SW 1271 (cell line): ENCODE measurements at places on chromosomes 6 and 20.

GRCh38 chr6:152598901-152599537 is 38.1 kb downstream of the SYNE1 start:
- no peak for DNase-seq

- DNase-seq, result no peak
Measured at GRCh38 chr6:82963191-82963925, 102.3 kb downstream of the UBE3D start.

DNA sequence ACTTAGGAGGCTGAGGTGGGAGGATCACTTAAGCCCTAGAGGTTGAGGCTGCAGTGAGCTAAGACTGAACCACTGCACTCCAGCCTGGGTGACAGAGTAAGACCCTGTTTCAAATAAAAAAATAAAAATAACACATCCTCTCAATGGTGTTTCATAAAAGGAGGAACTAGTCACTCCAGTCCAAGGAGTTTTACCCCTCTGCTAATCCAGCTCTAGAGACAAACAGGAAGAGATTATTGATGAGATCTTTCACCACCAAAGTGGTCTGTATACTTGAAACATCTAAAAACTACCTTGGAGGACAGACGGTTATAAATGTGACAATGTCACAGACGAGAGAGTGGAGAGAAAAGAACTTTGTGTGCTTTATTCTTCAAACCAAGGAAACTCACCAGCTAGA is 58.2 kb downstream of the PIGU start:
- DNase-seq, result no peak

DNA sequence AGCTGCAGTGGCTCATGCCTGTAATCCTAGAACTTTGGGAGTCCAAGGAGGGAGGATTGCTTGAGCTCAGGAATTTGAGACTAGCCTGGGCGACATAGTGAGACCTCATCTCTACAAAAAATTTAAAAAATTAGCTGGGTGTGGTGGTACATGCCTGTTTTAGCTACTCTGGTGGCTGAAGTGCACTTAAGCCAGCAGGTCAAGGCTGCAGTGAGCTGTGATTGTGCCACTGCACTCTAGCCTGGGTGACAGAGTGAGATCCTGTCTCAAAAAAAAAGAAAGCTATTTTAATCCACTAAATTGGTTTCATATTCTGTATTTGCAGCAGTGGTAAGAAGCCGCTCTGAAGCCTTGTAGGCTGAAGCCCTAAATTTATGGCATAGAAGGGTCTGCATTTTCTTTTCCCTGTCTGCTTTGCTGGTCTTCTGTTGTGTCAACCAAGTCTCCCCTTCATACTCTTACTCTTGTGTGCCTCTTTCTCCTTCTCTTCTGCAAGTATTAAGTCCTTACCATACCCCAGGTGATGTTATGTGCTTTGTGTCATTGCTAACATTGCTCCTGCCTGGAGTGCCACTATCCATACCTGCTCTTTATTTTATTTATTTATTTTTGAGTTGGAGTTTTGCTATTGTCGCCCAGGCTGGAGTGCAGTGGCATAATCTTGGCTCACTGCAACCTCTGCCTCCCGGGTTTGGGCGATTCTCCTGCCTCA is 70.9 kb downstream of the MYO6 start:
- no peak for DNase-seq
